ENCODE measurements at places on chromosomes 2 and 18.

- no peak for DNase-seq
Observed at GRCh38 chr2:236899146-236899545, 186.5 kb upstream of the COPS8 start.

DNA sequence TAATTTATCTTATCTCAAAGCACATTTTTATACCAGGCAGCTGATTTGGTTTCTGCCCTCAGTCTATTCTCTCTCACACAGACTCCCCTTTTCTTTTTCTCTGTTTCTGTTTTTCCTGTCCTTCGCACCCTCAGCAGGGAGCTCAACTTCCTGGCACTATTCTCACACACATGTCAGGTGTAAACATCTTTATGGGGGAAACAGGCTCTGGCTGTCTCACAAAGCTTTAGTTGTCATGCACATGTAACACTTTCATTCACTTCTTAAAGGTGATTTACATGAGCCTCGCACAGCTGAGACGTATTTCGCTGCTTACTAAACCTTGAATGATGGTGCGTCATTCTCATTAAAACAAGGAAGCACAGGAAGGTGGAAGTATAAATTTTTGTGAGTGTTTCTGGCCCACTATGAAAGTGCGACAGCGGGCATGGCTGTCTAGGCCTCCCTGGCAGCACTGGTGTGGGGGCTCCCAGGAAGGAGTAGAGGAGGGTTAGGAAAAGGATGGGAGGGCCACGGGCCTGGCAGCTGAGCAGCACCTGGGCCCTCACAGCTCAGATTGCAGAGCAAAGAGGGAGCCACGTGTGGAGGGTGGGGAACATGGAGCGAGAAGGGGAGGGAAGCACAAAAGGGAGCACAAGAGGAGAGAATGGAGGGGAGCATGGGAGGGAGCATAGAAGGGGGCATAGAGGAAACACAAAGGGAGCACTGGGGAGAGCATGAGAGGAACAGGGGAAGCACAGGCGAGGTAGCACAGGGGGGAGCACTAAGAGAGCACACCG is 46.2 kb upstream of the SNTG2 start:
- no peak for DNase-seq

DNA sequence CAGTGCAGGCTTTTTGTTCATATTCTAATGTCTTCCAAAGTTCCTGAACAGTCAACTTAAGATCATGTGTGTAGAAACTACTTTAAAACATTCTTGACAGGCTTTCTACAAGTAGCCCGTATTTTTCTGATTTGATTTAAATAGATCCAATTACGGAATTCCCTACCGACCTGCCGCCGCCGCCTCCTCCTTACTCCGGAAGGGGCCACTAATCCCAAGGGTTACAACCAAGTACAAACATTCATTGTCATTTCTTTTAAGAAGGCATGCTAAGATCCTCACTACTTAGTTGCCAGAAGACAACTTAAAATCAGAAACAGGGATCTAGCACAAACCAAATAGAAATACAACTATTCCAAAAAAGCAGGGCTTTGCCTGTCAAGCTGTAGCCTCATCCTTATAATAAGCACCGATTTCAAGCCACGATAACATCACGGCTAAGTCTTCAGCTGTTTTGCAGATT is 784 bp downstream of the WDR33 start:
- no peak for DNase-seq

DNA sequence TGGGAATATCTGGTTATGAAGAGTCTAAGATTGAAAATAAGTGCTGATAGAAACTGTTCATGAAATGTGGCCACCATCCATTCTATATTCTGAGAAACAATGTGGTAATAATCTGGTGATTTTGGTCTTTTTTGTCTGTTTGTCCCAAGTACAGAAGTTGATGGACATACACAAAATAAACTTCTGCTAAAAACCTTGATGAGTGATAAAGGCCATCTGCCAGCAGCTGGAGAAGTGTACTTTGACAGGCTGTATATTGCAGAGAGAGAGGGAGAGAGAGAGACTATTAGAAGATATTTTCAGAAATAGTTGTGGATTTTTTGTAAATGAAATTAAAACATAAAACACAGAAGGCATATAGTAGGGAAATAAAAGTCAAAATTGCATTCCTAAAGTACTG is 96.9 kb upstream of the NABP1 start:
- no peak for DNase-seq

GRCh38 chr2:210662560-210662959 is 106.2 kb downstream of the CPS1 start:
- no peak for DNase-seq

- no peak for DNase-seq
Observed at GRCh38 chr2:29063646-29064345, 10.5 kb downstream of the PCARE start.

- DNase-seq = no peak
Observed at GRCh38 chr18:58911766-58912165, 47.1 kb downstream of the ZNF532 start.

GRCh38 chr2:58350484-58350883 is 109.4 kb upstream of the FANCL start:
- DNase-seq = no peak

All from SHP77 treated with DMSO at 0.1 percent for 48 hours (cell line).